Non-pigmented ciliary epithelial cell (primary cell): ENCODE measurements at places on chromosomes 4 and X.
A peak's percentile ranks its signal among the peaks of the same experiment; 100 is the strongest.

DNA sequence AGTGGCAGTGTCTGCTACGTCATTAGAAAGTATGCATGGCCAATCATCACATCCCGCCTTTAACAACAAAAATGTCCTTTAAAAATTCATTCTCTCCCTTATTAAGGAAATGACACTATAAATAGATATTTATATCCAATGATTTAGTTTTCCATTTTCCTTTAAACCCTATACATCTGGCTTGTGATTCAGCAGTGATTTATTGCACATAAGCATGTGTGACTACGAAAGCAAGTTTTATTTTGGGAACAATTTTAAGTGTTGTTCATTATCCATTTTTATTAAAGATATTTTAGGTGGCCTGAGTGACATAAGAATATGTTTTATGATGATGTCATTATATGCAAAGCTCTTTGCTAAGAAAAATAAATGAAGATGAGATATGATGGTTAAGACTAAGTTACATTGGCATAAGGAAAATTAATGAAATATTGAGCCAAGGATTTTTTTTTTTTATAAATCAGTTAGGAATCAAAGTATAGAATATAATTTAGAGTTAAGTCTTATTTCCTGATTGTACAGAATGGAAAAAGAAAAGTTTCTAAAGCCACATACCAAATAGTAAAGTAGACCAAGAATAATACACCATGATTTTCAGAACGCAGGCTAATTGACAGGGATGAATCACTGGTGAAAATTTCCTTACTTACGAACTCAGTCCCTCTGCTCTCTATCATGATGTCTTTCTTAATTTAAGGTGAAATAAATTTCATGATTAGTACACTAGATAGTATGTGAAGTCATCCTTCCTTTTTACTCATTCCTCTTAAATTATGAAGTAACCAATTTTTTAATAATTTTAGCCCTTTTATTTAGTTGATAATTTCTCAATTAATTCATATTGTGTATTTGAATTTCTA, 822.4 kb downstream of the FAT4 start:
- no peak for DNase-seq

DNA sequence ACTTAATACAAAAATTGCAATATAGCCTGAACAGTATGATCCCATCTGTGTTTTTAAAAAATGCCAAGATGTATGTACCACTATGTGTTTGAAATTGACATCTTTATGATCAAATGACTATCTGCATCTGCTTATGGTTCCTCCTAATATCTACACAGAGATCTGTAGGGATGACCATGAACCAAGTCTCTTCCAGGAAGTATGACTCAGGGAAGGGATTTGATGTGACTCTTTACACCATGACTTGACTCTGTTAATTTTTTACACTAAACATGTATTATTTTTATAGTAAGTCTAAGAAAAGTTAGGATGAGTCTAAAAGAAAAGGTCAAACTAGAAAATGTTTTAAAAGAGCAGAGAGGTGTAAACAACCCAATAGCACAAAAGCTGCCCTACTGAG, 164.0 kb downstream of the SH3KBP1 start:
- no peak for DNase-seq

GRCh38 chrX:27890611-27891010, 82.8 kb downstream of the MAGEB10 start:
- peak; percentile 40 for DNase-seq

- DNase-seq: no peak
Measured at GRCh38 chrX:97740886-97741285, 857.2 kb downstream of the RPA4 start.

DNA sequence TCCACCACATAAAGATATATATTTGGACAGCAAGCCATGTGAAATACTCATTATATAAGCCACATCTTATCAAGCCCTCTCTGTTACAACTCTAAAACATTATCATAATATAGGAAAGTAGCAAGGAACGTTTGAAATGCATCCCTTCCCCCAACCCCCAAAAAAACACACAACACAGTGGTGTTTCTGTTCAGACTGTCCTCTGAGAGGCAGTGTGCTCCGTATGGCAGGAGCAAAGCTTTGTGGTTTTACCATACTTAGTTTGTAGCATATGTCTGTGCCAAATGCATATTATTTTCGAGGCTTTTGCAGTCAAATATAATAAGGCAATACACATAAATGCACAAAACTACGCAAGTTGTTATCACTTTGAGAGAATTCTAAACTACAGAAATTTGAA, 194.2 kb downstream of the RAPGEF2 start:
- DNase-seq: no peak

- no peak for DNase-seq
Measured at GRCh38 chr4:114519368-114519767, 79.2 kb upstream of the UGT8 start.

DNA sequence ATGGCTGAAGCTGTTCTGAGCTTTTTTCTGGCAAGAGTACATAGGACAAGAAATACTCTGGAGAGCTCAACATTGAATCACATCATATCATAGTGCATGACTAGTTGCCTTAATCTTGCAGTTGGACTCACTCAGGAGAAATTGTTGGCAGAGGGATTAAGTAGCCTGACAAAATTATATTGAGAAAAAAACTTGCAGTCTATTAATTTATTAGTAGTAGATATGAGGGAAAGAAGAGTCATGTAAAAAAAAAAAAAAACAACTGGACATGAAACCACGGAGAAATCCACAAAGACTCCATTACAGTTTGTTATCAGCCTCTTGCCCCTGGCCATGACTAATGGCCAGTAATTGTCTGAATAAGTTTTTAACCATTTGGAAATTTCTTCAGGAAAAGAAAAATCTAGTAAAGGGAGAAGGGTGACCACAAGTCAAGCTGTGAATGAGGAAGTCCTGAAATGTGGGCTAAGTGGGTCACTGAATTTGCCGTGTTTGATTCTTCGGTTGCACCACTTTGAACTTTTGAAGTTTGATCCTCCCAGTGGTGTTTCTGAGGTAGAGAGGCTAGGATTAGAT, 45.6 kb downstream of the FHL1 start:
- no peak for DNase-seq

GRCh38 chr4:110780538-110780937, 157.7 kb upstream of the PITX2 start:
- DNase-seq: no peak

- DNase-seq: no peak
Measured at GRCh38 chr4:95551653-95552052, 2.9 kb upstream of the UNC5C start.

GRCh38 chr4:179196511-179196910, 1754.3 kb upstream of the AGA start:
- peak; percentile 58 for DNase-seq

DNA sequence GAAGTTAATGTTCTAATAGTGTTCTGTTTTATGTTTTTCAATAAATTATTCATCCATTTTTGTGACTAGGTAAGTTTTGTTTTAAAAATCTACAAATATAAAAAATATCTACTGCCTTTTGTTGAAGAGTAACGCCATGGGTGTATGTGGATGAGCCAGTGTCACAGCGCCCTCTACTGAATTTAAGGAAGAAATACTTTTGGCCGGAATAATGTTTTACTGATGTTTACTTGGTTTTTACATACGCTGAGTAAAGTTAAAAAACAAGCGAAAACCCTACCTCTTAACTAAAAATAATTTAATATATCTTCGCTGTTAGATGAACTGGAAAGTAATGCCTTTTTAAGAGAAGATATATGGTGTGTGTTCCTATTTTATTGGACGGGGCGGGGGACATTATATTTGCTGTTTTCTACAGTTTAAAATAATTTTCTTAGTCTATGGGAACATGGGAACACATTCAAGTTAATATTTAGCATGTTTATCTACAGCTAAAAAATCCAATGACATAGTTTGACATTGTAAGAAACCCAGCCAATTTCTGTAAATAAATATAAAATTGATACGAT, 86.1 kb downstream of the CPE start:
- no peak for DNase-seq

GRCh38 chr4:28167411-28167810, 1306.8 kb downstream of the STIM2 start:
- DNase-seq: no peak

DNA sequence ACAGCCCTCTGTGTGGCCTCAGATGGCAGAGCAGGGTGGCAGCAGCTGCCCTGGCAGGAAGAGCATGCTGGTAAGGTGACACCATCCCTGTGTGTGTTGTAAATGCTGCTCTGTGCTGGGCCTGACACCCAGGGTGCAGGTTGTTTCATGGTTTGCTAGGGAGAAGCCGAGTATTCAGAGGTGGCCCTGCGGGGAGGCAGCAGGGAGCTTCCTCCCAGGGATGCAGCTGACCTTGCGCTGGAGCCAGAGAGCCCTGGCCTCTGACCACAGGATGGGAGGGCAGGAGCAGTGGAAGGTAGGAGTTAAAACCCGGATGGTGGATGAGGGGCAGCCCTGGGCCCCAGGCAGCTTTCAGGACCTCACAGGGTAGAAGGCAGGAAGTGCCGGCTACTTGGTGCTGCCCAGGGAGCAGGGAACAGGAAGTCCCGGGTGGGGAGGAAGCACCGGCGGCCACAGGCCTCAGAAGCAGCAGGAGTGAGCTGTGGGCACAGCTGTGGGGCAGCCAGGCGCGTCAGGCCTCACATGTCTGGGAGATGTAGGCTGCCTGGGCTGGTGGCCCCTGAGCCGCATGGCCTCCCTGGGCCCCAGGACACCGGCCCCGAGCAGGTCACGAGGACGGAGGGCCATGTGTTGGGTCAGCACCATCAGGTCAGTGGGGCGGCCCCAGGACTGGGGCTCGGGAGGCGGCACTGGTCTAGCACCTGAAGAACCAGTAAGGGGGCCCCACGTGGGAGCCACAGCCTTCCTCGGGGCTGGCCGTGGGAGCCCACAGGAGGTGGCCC, 19.1 kb downstream of the SH3BP2 start:
- no peak for DNase-seq

GRCh38 chrX:10525381-10526120, 94.8 kb downstream of the MID1 start:
- no peak for DNase-seq

GRCh38 chr4:85967872-85968271, 392.0 kb downstream of the MAPK10 start:
- DNase-seq: no peak

GRCh38 chr4:75429208-75429607, 85.0 kb downstream of the RCHY1 start:
- no peak for DNase-seq

DNA sequence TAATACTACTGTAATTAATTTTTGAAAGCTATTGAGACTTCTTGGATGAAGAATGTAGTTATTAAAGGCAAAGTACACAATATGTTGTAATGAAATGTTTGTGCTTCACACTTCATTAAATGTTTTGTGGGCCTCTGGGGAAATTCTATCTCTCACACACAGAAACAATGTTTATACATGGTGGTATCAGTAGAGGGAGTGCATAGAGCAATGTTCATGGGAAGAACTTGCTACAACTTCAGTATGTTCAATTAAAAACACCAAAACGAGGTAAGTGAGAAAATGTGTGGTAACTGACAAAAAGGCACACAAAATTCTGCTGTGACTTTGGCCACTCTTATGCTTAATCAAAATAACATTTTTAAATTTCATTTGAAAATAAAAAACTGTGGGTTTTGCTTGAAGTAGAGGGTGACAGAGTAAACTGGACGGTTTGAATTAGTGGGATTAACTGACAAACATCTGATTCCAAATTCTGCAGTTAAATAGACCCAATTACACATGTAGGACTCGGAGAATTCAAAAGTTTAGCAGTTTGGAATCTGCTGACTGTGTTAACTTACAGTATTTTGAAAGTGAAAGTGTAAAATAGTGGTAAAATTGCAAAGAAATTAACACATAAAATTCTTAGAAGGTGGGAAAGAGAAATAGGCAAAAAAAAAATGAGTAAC, 111.4 kb upstream of the TTC29 start:
- DNase-seq: no peak

GRCh38 chr4:11230866-11231265, 197.8 kb downstream of the HS3ST1 start:
- DNase-seq: no peak

DNA sequence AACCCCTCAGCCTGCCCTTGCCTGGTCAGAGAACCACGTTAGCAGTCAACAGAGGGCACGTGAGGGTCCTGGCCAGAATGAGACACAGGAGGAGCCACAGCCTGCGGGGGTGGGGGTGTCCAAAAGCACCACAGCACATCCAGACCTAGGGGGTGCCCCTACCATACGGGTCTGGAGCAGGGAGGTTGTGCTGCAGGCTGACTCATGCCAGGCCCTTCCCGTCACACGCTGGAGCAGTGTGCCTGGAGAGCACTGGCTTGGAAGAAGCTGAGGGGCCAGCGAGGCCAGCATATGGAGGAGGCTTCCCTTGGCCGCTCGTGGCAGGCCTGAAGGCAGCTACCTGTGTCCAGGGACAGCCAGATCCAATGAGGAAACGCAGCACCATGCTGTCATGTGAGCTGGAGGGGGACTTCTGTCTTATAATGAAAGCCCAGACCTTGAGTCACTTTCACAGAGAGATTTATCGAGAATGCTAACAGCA, 1.5 kb upstream of the IRAK1 start:
- no peak for DNase-seq

- no peak for DNase-seq
Measured at GRCh38 chr4:112523008-112523721, 7.2 kb upstream of the NEUROG2 start.

DNA sequence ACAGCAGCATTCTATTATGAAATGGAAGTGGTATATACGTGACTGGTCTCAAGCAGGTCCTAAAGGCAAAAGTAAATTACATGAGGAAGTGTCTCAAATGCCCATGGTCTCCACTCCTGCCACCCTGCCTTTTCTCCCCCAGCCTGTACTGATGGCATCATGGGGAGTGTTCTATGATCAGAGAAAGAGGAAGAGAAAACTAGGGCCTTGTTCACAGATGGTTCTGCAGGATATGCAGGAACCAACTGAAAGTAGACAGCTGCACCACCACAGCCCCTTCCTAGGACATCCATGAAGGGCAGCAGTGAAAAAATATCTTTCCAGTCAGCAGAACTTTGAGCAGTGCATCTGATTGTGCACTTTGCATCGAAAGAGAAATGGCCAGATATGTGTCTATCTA, 901.5 kb downstream of the ARAP2 start:
- no peak for DNase-seq

- no peak for DNase-seq
Measured at GRCh38 chrX:26234177-26234576, 18.2 kb downstream of the MAGEB5 start.

DNA sequence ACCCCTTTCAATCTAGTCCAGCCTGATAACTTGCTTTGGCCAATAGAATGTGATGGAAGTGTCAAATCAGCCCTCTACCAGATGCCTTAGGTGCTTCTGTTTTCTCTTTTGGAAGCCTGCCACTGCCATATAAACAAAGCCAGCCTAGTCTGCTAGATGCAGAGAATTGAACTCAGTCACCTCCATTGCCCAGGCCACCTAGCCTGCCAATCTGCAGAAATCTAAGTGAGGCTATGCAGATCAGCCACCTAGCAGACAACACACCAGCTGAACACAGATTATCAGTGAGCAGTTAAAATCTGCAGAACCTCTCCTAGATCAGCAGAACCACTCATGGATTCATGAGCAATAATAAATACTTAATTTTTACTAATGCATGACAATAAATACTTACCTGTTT, 1108.2 kb downstream of the PCDH18 start:
- no peak for DNase-seq
